Activated naive CD8-positive, alpha-beta T cell treated with anti-CD3 and anti-CD28 coated beads, Interleukin-2, amount 10 ng/mL, durations not matched to agents 7 days and 5 days (primary cell): ENCODE measurements at places on chromosomes 12 and 14. TPM values are rescaled to one million over a fixed set of nuclear protein-coding genes. Genes with fewer than 3 reads are reported as not detected.

DNA sequence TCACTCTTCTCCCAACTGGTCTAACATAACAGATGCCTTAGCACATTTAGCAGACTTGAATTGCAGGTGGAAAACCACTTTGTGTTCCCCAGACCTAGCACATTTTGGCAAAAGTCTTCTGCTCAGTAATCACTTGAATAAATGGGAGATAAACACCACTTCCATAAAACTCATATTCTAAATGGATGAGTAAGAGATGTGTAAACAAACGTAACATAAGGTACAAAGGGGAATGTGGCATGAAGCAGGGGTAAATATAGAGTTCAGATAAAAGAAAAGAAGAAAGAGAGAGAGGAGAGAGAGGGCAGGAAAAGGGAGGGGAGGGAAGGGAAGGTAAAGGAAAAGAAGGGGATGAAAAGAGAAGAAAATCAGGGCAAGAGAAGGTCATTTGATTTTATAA is 17.0 kb upstream of the KERA start:
- H3K27me3 ChIP-seq, result peaks cover 9% of the 10 kb centered on the region
- no peaks in the 10 kb centered on the region for H3K36me3 ChIP-seq
- no peak for DNase-seq
- no peaks in the 10 kb centered on the region for H3K4me1 ChIP-seq
- no peak overlapping the region for H3K27ac ChIP-seq

- no peaks in the 10 kb centered on the region for H3K36me3 ChIP-seq
- peaks cover 8% of the 10 kb centered on the region for H3K27me3 ChIP-seq
- H3K27ac ChIP-seq, result no peak overlapping the region
- no peak for DNase-seq
Observed at GRCh38 chr14:74525361-74525851, 31.8 kb downstream of the ISCA2 start.

DNA sequence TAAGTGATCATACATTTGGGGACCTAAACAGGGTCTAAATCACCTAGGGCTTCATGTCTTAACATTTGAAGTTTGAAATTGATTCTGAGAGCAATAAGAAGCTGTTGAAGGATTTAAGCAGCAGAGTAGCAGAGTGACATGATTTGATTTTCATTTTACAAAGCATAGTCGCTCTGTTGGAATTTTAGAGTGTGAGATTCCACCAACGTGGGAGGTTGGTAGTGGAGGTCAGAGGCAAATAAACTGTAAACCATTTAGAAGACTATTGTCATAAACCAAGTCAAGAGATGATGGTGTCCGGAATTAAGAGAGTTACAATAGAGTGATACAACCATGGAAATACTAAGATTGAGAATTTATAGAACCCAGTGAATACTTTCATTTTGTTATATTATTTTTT is 52.7 kb upstream of the ZDHHC17 start:
- peaks cover 1% of the 10 kb centered on the region for H3K4me1 ChIP-seq
- H3K36me3 ChIP-seq, result no peaks in the 10 kb centered on the region
- no peaks in the 10 kb centered on the region for H3K27me3 ChIP-seq
- DNase-seq, result no peak
- H3K4me3 ChIP-seq, result no peak overlapping the region

DNA sequence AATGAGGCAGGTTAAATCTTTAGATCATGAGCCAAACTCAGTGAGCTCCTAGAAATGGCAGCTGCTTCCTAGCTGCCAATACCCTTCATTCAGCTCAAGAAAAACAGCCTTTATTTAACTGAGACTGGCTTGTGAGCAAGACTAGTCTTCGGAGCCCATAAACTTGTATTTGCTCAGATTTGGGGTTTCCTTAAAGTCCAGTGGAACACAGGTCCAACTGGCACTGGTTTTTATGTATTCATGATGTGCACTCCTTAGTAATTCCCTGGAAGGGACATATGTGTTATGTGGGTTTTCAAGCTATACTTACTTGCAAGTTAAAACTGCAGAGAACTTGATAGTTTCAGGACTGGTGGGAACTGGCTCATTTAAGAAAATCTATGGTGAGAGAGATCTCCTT is 380.1 kb upstream of the TMEM132C start:
- H3K36me3 ChIP-seq, result no peaks in the 10 kb centered on the region
- DNase-seq, result no peak
- no peak overlapping the region for H3K4me3 ChIP-seq
- H3K27ac ChIP-seq, result no peak overlapping the region
- H3K4me1 ChIP-seq, result no peaks in the 10 kb centered on the region
- no peaks in the 10 kb centered on the region for H3K27me3 ChIP-seq

DNA sequence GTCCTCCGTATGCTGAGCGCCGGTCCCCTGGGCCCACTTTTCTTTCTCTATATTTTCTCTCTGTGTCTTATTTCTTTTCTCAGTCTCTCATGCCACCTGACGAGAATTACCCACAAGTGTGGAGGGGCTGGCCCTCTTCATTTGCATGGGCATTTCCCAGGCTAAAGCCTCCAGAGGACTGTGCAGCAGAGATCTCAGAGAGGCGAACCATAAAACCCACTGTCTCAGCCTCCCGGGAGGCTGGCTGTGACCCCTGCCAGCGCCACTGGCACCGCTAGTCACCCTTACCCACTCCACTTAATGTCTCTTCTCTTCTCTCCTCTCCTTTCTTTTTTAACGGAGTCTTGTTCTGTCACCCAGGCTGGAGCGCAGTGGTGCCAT is 7.1 kb upstream of the SERPINA9 start:
- H3K4me3 ChIP-seq, result no peak overlapping the region
- peaks cover 7% of the 10 kb centered on the region for H3K27me3 ChIP-seq
- H3K27ac ChIP-seq, result no peak overlapping the region
- DNase-seq, result no peak

GRCh38 chr14:26180221-26180620 is 417.6 kb downstream of the NOVA1 start:
- H3K4me1 ChIP-seq, result no peaks in the 10 kb centered on the region
- no peaks in the 10 kb centered on the region for H3K36me3 ChIP-seq
- H3K27me3 ChIP-seq, result no peaks in the 10 kb centered on the region
- H3K27ac ChIP-seq, result no peak overlapping the region

DNA sequence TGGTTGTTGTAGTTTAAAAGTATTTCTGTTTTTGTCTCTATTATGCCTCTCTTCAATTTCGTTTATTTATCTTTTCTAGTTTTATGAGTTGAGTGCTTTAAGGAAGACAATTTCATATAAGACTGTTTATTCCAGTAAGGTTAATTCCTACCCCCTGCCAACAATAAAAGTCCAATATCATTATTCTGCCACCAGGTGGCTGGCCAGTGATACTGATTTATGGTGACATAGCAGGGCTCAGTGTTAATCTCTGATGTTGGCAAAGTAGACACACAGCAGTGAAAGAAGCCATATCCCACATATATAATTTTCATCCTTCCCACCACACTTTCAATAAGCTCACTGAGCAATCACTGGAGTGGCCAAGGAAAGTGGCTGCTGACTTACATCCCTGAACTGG is 69.0 kb upstream of the BMP4 start:
- no peak overlapping the region for H3K4me3 ChIP-seq
- no peaks in the 10 kb centered on the region for H3K36me3 ChIP-seq
- no peak for DNase-seq
- H3K4me1 ChIP-seq, result no peaks in the 10 kb centered on the region
- H3K27ac ChIP-seq, result no peak overlapping the region

- H3K27me3 ChIP-seq, result peaks cover 12% of the 10 kb centered on the region
- no peaks in the 10 kb centered on the region for H3K36me3 ChIP-seq
- H3K27ac ChIP-seq, result no peak overlapping the region
- peaks cover 6% of the 10 kb centered on the region for H3K4me1 ChIP-seq
Observed at GRCh38 chr14:105503935-105504692, 13.1 kb downstream of the TEDC1 start.

- no peak overlapping the region for H3K4me3 ChIP-seq
- no peak overlapping the region for H3K27ac ChIP-seq
- no peaks in the 10 kb centered on the region for H3K4me1 ChIP-seq
- H3K36me3 ChIP-seq, result no peaks in the 10 kb centered on the region
Observed at GRCh38 chr12:41486718-41487117, 298.6 kb downstream of the PDZRN4 start.

DNA sequence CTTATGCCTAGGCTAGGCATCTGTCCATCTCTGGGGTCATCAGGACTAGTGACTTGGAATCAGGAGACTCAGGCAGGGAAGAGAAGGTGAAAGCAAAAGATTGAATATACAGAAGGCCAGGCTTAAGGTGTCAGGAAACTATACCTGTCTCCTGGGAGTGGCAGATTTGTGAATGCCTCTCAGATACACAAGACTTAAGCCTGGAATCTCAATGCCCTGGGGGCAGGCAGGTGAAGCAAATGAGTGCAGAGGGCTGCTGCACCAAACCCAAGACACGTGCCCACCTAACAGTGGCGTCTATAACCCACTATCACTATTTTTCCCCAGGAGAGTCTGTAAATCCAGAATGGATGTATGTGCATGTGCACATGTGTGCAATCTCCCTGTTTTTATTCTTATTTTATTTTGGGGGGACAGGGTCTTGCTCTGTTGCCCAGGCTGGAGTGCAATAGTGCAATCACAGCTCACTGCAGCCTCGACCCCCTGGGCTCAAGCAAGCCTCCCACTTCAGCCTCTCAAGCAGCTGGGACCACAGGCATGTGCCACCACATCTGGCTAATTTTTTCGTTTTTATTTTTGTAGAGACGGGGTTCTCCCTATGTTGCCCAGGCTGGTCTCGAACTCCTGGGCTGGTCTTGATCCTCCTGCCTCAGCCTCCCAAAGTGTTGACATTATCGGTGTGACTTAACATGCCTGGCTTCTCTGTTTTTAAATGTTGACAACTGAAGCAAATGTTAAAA is 31.9 kb upstream of the FOS start:
- peaks cover 45% of the 10 kb centered on the region for H3K4me1 ChIP-seq
- H3K36me3 ChIP-seq, result no peaks in the 10 kb centered on the region
- no peak for DNase-seq

DNA sequence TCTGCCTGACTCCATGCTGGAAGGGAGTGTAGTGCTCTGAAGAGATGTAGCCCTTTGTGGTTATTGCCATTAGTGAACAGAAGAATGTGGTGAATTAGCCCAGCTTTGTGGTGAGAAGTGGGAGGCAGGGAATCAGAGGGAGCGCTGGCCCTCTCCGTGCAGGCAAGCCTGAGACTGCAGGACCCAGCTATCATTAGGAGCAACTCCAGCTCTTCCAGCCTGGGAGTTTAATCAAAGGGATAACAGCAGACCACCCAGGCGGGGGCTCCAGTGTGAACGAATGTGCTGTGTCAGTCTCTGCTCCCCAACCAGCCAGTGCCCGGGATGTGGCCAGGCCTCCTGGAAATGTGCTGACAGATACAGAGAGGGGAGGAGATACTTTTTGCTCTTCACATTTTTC is 142.7 kb downstream of the TTLL5 start:
- H3K27ac ChIP-seq, result no peak overlapping the region
- DNase-seq, result no peak
- no peaks in the 10 kb centered on the region for H3K27me3 ChIP-seq
- H3K4me3 ChIP-seq, result no peak overlapping the region
- peaks cover 29% of the 10 kb centered on the region for H3K36me3 ChIP-seq
- no peaks in the 10 kb centered on the region for H3K4me1 ChIP-seq

Gene GDF3
- total RNA-seq, result not detected

Gene PMEL
- total RNA-seq, result not detected
